CD4-positive, alpha-beta T cell treated with Interleukin-21 for 1 hour (primary cell): ENCODE measurements at places on chromosomes 6 and 20.

DNA sequence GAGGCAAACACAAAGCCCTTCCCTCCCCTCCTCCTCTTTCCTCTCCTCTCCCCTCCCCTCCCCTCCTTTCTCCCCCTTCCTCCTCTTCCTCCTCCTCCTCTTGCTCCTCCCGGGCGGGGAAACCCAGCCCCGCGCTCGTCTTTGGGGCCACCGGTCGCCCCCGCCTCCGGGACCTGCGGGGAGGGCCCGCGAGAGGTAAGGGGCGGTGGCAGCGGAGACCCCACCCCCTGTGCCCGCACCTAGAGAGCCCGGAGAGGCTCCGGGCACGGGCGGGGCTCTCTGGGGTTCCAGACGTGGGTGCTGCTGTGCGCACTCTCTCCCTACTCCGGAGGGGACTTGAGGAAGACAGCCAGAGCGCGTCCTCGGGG, at the start of gene RIN2:
Gene RIN2, plus strand, starts transcription at position 126 of the 368 bp plus-strand sequence. CDS start 131,344 bp downstream, outside the sequence.
- DNase-seq, result no peak

DNA sequence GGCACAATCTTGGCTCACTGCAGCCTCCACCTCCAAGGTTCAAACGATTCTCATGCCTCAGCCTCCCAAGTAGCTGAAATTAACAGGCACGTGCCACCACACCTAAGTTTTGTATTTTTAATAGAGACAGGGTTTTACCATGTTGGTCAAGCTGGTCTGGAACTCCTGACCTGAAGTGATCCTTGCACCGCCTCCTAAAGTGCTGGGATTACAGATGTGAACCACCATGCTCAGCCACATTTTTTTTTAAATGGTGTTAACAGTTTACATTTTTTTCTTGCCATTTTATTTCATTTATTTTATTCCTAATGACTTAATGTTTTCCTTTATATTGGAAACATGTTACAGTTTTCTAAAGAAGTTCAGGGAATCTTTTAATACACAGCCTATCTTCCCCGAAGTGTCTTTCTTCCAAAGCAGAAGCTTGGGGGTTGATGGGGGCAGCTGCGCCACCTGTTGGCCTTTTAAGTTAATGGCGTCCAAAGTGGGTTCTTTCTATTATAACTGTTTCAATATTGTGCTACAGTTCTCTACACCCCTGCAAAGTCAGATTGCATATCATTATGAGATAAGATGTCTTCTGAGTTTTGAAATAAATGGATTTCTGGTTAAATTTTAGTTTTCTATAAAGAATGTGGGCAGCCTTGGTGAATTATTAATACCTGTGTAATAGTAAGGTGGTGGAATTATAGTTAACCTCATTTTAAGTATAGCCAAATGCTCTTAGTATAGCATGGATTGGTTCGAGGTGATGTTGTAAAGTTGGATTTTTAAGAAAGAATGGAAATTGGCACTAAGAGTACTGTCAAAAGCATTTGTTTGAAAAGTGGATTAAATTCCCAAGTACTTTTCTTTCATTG, 42.0 kb upstream of the PLCG1 start:
- DNase-seq, result peak; percentile 67

DNA sequence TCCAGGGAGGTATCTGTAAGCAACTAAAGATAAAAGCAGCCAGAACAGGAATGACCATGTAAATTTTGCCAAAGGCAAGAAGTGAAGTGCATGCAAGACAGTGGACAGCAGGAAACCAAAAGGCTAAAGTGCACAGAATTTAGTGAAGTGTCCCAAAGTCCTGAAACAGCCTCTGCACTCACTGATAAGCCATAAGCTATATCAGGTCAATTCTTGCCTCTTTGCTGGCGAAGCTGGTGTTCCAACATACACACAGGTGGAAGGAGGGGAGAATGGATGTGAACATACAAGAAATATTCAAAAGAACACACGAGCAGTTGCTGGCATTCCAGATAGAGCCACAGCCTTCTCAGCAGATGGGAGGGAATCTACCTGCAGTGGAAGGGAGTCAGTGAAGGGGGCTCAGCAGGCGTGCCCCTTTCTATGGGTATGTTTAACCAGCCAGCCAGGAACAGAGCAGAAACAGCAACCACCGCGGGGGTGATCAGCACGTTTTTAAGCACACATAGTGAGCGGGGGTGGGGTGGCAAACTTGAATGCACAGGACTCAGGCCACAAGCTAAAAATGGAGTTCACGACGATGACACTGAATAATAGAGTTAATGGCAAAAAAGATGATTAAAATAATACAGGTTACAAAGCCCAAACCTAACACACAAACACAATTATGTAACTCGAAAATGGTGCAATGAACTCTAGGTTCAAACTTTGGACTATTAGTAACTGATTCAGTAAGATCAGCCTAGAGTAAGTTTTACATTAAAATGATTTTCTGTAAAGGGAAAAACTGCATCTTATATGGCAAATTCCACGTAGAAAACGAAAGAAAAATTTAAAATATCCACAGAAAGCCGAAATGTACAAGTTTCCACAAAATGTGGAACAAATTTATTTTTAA, 1.2 kb downstream of the ECI2 start:
- peak; percentile 16 for DNase-seq

GRCh38 chr6:135002229-135002844, 52.3 kb downstream of the HBS1L start:
- DNase-seq, result peak; percentile 42

DNA sequence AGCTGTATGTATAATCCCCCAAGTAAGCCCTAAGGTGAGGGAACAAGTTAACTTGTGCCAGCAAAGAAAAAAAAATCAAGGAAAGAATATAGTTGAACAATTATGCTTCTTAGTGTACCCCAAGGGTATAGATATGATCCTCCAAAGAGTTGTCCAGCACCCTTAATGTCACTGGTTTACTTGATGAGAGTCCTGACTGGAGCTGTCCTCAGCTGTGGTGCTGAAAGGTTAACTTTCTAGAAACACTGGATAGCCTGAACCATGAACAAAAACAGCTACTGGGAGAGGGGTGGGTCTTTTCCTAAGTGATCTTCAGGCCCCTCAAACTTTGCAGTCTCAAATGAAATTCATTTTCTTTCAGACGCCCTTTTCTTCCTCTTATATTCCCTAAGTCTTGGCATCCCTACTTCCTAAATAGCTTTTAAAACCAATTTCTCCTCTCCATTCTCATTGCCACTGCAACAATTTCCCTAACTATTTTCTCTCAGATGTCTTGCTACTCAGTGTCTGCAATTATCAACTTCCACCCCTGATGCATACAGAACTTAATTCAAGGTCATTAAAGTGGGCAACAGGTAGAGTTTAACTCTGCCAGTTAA, 83.5 kb upstream of the PROKR2 start:
- DNase-seq, result no peak

DNA sequence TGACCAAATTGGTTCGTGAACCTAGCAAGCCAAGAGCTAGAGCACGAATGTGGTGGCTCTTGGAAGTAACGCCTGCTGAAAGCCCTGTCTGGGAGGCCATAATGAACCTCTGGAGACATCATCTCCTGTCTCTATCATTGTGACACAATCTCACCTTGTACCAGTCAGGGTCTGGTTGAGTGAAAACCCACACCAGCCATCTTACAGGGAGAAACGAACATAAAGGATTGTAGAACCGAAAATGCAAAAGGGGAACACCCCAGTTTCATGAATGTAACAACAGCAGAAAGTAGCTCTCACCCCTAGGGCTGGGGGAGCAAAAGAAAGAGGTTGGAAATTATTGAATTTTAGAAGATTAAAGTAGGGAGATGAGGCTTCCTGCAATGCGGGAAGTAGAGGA, 50.9 kb upstream of the TAB2 start:
- no peak for DNase-seq

DNA sequence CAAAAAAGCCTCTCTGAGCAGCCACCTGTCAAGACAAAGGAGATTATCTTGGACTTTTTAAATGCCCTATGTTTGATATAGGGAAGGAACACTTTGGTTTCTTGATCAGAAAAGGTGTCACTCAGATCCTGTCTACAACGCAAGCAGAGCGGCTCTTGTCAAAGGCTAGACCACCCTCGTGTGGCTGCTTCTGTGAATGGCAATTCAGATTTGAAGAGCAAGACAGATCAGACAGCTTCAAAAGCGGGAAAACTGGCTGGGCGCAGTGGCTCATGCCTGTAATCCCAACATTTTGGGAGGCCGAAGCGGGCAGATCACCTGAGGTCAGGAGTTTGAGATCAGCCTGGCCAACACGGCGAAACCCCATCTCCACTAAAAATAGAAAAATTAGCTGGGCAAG, 10.1 kb upstream of the NXT1 start:
- DNase-seq, result peak; percentile 34

- DNase-seq, result no peak
These were observed 941.4 kb upstream of the MAN1A1 start for GRCh38 chr6:120290964-120291363.

DNA sequence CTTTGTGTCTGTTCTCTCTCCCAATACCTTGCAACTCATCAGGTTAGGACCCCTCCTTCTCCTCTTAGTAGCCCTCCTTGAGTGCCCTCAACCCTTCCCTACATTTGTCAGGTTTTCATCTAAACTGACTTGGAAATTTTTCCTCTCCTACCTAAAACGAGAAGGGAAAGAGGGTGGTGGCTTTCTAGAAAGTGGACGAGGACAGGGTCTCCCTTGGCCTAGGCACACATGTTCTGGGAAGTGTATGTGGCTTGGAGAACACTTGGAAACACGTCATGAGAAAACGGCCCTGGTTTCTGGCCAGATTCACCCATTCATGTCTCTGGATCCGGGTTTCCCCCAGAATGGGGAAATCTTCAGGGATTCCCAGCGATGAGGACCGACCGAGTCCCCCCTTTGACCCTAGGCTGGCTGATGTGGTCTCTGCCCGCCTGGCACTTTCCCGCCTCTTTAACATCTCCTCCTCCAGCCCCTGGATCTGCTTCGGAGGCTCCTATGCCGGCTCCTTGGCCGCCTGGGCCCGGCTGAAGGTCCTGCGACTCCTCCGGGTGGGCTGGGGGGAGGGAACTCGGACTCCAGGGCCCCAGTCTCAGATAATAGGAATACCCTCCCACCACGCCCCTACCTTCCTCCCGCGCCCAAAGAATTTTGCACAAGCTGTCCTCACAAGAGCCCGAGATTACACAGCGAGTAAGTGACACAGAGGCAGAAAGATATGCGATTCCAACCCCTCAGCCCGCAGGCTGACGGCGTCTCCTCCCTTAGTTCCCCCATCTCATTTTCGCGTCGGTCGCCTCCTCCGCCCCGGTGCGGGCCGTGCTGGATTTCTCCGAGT, 3.0 kb downstream of the PRSS16 start:
- no peak for DNase-seq

DNA sequence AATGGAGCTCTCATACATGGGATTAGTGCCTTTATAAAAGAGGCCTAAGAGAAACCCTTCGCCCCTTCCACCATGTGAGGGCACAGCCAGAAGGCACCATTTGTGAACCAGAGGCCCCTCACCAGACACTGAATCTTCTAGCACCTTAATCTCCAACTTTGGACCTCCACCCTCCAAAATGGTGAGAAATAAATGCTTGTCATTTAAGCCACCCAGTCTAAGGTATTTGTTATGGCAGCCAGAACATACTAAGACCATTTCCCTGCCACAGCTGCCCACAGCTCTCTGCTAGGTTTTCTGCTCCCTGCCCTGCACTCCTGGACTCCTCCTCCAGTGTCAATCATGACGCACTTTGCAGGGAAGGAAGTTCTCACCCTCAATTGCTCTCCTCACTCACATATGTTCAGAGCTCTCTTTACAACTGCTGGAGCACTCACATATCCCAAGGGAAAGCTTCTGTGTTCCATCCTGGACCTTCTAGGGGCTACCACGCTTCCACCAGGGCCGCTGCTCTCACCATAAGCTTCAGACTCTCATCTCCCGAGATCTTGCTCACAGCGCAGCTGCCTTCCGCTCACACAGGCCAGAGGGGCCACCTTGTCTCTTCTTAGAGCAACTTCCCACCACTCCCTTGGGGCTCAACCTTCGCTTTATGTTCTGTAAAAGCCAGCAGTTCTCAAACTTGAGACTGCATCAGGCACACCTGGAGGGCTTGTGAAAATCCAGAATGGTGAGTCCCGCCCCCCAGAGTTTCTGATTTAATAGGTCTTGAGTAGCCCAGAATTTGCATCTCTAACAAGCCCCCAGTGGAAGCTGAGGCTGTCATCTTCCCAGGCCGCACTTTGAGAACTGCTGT, 1.6 kb upstream of the LY86 start:
- DNase-seq, result no peak

DNA sequence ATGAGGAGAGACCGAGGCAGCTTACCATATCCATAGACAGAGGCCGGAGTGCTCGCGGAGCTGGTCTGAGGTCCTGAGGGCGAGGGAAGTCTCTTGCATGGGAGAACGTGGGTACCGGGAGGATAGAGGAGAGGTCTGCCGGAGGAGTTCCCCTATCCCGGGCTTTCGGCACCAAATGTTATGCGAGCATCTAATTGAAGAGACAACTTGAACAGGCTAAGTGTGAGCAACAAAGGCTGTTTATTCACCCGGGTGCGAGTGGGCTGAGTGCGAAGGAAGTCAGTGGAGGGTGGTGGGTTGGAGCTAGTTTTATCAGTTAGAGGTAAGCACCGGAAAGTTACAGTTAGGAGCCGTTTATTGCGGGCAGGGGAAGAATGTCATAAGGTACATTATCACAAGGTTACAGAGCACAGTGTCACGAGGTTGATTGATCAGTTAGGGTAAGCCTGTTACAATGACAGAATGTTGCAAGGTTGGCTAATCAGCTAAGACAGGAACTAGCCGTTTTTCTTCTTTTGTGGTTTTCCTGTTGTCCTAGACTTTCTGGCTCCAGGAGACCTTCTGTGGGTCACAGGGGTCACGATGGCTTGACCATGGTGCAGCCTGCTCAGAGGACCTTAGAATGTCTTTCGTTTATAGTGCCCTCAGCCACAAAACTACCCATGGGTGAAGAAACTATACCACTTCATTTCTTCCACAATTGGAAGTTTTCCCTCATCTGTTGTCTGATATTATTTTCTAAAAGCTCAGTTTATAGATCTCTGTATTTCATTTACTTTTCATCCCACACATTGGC, 746.0 kb upstream of the ADGRB3 start:
- no peak for DNase-seq
